RPMI8226 (cell line): ENCODE measurements at places on chromosomes 4 and X.

DNA sequence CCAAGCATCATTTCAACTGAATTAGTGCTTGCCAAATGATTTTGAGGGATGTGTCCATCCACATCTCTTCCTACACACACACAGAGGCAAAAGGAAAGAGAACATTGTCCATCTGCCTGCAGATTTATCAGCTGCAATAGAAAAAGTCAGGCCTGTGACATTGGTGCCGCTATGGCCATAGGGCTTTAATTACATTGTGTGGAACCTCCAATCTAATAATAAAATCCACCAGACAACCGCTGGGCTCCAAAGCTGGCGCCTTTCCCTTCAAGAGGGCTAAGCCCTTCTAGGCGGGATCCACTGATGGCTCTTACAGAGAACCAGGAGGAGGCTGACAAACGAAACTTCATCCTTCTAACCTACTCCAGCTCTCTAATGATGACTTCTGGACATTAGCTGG is 60.6 kb downstream of the PHOX2B start:
- no peak for DNase-seq

GRCh38 chr4:37687681-37688080 is 1.5 kb upstream of the RELL1 start:
- DNase-seq = no peak

GRCh38 chr4:179563741-179564140 is 2121.5 kb upstream of the AGA start:
- no peak for DNase-seq

DNA sequence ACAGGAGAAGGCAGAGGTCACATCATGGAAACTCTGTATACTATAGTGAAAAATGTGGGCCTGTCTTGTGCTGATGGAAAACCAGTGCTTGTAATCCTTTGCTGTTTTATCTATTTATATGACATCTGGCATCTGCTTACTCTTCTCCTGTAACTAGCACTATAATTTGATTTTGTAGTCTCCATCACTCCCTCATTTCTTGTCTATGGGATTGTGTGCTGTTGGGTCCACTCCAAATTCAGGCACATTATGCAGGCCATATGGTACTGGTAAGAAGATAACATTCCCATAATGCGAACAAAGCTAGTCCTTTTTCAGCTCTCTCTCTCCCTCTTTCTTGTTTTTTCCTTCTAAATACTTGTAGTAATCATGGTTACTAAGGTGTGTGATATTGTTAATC is 581.2 kb upstream of the IGFBP7 start:
- DNase-seq = no peak

- no peak for DNase-seq
Observed at GRCh38 chr4:16661813-16662212, 236.6 kb downstream of the LDB2 start.

DNA sequence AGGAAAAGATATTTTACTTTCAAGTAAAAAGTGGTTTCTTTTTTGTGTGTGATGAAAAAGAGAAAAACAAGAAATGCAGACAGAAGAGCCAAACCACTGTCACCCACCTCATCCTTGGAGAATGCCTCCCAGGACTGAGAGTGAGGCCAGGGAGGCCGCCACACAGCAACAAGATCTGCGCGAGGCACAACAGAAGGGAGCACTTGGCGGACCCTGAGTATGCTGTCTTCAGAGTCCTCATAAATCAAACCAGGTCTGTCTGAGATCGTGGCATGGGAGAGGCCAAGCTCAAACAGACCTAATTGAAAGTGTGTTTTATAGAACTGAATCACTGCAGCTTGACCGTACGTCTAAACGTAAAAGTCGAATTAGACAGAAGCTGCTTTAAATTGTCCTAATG is 134.3 kb upstream of the VCX2 start:
- no peak for DNase-seq

GRCh38 chr4:42310806-42311205 is 86.5 kb upstream of the SHISA3 start:
- no peak for DNase-seq

- DNase-seq = no peak
Observed at GRCh38 chr4:105197777-105198176, 51.1 kb downstream of the TET2 start.

DNA sequence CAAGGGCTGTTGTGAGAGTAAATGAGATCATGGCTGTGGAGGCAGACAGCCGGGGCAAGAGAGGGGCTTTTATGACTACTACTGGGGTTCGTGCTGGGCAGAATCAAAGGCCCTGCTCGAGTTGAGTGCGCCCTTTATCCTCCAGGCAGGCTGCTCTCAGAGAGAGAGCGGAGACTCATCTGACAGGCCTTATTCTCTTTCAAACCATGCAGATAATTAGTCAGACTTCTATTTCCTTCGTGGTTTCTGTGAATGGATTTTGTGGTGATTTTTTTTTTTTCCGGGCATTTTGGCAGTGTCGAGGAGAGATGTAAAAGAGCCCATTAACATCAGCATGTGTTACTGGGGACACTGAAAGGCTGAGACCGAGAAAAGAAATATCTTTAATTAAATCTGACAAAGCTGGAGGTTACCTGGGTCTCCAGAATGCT is 73.6 kb downstream of the MED28 start:
- no peak for DNase-seq

- peak; percentile 75 for DNase-seq
Observed at GRCh38 chr4:162274354-162274753, 110.6 kb upstream of the FSTL5 start.

DNA sequence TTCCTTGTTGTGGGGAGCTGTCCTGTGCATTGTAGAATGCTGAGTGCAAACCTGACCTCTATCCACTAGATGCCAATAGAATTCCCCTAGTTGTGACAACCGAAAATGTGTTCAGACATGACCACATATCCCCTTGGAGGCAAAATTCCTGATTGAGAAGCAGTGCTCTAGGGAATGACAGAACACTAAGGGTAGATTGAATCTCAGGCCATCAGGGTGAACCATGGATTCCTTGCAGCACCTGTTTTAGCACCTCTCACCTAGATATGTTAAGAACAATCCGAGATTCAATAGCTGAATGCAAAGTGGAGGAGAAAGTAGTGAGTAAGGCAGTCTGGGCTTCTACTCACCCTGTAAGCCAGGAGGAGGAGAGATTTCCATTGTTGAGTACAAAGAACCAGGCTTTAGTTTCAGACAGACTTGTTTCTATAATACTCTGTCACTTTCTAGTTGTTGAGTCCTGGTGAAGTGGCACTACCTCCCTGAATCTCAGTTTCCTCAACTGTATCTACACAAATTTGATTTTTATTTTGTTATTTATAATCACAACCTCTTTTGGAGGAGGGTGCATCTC is 111.0 kb upstream of the RAP2C start:
- DNase-seq = no peak

- no peak for DNase-seq
Observed at GRCh38 chrX:40090050-40090804, 7.5 kb downstream of the BCOR start.

DNA sequence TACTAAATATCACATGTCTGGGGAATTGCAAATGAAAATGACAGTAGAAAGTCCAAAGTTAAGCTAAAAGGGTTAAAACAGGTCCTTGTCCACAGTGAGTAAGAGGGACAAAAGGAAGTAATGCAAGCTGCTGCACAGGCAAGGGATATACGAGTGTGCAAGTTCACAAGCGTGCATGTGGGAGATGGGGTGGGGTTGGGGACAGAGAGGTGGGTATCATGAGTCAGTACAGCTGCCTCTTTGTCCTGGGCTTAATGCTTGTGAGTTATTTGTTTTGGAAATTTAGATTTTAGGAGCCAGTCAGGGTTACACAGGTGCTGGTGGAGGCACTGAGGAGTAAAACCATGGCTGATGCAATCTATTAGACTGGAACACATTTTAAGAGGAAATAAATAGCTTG is 3.3 kb upstream of the GPRASP2 start:
- no peak for DNase-seq
